ENCODE measurements at places on chromosomes 12 and 14.

GRCh38 chr12:22117563-22118237 lies 71.7 kb downstream of the CMAS start:
- no peak for DNase-seq

DNA sequence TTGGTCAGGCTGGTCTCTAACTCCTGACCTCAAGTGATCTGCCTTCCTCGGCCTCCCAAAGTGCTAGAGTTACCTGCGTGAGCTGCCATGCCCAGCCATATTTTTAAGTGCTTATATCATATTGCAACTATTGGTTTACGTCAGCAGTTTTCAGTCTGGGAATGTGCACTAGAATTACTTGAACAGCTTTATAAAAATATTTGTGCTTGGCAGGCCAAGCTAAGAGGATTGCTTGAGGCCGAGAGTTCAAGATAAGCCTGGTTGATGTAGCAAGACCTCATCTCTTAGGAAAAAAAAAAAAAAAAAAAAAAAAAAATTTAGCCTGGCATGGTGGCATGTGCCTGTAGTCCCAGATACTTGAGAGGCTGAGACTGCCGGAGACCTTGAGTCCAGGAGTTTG lies 17.1 kb downstream of the KIAA0586 start:
- no peak for DNase-seq

DNA sequence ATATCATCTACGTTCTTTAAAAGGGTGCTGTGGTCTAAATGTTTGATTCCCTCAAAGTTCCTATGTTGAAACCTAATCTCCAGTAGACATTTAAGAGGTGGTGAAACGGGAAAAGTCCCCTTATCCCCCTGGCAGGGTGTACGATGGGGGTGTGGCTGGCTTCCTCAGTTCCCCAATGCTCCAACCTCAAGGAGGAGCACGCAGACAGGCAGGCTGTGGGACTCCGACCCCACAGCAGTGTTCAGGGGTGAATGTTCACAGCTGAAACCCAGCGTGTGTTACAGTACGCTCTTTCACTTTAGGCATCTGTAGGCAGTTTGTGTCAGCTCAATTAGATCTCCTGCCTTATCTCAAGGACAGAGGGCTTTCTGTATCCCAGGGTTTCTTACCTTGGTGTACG lies 73.2 kb downstream of the SEC23A start:
- DNase-seq: no peak

- no peak for DNase-seq
Measured at GRCh38 chr14:58066115-58066514, 85.9 kb downstream of the ARMH4 start.

- DNase-seq: peak; percentile 14
Measured at GRCh38 chr14:59918824-59919569, 947 bp upstream of the LRRC9 start.

- no peak for DNase-seq
Measured at GRCh38 chr12:49577589-49578315, 9.8 kb upstream of the MCRS1 start.

DNA sequence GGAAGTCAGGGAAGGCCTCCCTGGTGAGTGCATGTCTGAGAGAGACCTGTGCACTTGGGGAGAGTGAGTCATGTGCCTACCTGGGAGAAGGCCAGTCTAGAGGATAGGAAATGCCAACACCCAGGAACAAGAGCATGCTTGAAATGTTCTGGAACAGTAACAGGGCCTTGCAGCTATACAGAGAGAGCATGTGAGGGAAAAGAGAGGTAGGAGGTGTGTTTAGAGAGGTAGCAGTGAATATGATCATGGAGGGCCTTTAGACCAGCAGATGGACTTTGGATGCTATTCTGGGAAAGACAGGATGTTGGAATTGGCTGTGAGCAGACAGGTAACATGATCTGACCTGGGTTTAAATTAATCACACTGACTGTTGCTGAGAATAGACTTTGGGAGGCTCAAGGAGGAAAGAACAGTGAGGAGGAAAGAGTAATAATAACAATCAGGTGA lies 1143.6 kb downstream of the FLRT2 start:
- DNase-seq: no peak

GRCh38 chr14:69170839-69171238 lies 17.9 kb upstream of the DCAF5 start:
- DNase-seq: no peak

DNA sequence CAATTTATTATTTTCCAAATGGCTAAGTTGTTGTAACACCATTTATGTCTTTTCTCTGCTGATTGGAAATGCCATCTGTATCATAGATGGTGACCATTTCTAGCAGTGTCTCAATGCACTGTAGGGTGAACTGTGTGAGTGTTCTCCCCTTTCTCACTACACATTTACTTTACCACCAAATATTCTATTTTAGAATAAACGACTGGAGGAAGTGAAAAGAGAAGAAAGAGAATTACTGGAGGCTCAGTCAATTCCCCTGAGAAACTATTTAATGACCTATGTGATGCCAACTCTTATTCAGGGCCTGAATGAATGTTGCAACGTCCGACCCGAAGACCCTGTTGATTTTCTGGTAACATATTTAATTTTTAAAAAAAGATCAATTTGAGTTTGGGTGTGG lies 15.5 kb upstream of the PAPOLA start:
- DNase-seq: no peak

- no peak for DNase-seq
Measured at GRCh38 chr12:76562130-76562529, 2.6 kb upstream of the OSBPL8 start.

DNA sequence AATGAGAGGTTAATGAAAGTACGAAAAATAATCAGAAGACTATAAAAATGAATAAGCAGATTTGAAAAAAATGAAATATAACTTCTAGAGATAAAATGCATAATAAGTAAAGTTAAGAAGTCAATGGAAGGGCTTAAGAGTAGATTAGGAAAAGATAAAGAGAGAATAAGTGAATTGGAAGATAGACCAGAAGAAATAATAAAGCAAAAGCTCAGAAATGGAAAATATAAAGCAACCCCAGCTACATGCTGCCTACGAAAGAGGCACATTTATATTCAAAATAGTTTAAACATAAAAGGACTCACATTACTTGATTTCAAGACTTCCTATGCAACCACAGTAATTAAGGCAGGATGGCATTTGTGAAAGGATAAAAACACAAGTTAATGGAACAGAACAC lies 19.9 kb downstream of the ZNF605 start:
- DNase-seq: no peak

DNA sequence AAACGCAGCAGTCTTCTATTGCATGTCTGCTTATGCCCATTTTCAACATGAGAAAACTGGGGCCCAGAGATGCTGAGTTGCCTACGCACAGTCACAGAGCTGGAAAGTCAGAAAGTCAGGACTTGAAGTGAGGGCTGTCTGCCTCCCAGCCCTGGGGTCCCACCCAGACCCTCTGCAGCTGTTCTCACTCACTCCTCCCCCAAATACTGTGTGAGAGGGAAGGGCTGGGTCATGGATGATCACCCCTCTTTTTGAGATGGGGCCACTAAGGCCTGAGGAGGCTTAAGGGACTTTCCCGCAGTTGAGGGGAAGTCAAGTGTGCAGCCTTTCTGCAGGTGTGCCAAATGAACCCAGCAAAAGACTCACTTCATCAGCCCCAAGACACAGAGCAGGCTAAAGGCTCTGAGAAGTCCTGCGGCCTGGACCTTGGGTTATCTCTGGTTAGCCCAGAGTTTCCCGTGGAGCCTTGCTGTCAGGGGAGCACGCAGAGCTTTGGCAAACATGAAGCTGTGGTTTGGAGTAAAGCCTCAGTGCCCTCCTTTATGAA lies 18.7 kb downstream of the DTX1 start:
- no peak for DNase-seq

DNA sequence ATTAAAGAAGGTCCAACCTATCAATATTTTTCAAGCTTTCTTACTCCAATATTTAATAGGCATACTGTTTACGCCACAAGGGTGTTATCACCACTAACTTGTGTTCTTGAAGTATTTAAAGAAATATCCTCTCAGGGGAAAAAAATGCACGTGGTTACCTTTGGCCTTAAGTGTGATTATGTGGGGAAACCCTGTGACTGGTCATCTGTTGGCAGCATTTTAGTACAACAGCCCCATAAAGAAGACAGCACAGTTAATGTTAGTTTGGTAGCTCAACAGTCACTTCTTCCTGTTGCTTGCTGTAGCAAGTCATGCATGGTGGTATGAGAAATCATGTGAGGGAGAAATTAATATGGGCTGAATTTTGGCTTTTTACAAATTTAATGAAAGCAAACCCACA lies 1021.5 kb upstream of the TMEM132C start:
- no peak for DNase-seq

DNA sequence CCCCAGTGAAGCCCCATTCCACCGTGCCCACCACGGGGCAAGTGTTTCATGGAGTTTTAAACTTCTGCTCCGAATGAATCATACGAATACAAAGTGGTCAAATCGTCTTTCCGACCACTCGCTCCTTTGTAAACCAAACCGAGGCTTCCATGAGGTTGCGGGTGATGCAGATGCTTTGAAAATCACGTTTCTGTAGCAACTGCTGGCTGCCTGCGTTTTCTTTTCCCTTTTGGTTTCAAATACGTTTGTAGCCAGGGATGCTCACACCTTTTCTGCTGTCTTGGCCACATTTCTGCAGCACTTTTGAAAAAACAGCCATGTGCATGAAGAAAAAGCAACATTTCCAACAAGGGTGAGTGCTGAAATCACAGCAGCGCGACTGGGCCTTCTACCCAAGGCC lies 33.7 kb downstream of the RFLNA start:
- no peak for DNase-seq

DNA sequence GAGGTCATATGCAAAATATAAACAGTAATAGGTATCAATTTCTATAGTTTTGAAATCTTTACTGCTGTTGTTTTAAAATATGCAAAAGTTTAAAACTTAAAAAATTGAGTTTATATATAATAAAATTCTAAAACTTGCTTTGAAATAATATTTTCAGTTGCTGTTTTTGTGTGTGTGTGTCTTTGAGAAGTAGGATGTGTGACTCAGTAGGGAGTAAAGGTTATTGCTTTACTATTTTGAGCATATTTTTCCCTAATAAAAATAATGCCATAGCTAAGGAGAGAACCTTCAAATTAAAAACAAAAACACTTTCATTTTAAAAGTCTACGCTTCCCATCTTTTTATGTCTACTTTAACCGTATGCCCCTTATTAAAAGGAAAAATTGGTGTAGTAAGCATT lies 238.1 kb downstream of the FBXL14 start:
- DNase-seq: no peak

DNA sequence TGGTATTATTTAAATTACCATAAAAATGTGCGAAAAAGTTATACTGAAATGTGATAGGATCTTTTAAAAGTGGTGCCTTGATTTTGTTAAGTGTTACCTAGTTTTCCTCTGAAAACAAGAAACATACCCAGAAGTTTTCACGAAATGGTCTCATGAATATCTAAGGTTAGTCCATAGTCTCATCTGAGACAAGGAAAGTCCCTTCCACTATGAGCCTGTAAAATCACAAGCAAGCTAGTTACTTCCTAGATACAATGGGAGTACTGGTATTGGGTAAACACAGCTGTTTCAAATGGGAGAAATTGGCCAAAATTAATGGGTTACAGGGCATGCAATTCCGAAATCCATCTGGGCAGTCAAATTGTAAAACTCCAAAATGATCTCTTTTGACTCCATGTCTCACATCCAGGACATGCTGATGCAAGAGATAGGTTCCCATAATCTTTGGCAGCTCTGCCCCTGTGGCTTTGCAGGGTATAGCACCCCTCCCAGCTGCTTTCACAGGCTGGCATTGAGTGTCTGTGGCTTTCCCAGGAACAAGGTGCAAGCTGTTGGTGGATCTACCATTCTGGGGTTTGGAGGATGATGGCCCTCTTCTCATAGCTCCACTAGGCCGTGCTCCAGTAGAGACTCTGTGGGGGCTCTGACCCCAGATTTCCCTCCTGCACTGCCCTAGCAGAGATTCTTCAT lies 271.4 kb downstream of the NAV3 start:
- no peak for DNase-seq

GRCh38 chr12:95411057-95411456 lies 62.9 kb upstream of the METAP2 start:
- no peak for DNase-seq
